Fibroblast of skin of back (primary cell): ENCODE measurements at places on chromosomes 2 and 18.
A peak's percentile ranks its signal among the peaks of the same experiment; 100 is the strongest.

DNA sequence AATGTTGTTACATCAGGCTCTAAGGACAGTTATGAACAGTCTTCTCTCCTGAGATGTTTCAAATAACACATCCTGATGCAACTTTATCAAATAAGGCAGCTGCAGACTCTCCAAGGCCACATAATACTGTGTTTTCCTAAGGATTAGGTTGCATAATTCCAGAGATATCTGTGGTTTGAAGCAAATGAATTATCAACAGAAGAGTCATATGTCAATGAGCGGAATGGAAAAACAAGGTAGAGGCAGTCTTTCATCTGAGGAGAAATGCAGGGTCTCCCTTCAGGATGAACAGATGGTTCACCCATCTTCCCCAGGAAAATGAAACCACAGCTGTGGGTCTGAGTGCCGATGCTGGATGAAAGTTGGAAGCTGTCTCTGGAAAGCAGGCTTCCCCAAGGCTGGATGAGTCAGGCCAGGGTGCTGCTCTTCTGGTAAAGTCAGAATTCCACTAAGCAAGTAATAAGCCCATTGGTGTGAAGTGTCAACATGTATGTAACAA, 22.2 kb downstream of the LYG1 start:
- peak; percentile 88 for DNase-seq

DNA sequence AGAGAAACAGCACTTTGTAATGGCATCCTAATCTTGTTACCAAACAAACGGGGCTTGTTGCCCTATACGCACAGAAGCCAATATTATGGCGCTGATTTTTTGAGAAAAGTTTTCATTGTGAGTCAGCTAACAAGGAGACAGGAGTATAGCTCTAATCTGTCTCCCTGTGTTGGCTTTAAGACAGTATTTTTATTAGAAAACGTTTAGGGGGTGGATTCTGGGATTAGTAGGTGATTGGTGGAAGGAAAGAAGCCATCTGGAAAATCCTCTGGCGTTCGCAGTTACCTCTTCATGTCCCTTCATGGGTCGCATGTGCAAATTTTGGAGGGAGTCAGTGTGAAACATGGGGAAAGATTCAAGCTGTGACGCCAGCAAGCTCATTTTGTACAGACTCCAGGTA, 698 bp upstream of the TMEM237 start:
- peak; percentile 47 for DNase-seq

DNA sequence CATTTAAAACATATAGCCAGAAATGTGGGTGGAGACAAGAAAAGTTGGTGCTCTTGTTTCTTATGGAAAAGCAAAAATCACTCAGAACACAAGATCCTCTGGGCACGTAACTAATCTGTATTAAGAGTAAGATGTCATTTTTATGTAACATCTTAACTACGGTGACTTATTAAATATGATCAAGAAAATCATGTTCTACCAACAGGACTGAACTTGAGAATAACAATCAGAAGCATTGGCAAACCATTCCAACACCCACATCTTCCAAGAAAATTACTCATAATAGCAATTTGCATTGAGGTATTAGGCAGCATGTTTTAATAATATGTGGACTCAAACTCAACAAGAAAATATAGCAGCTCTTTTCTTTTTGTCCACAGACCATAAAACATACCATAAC, 21.6 kb downstream of the MAP2 start:
- no peak for DNase-seq

GRCh38 chr2:195596840-195597239, 60.2 kb upstream of the SLC39A10 start:
- DNase-seq = peak; percentile 51

- DNase-seq = no peak
Observed at GRCh38 chr2:166032361-166032760, 78.8 kb upstream of the TTC21B start.

GRCh38 chr2:12227941-12228608, 481.6 kb downstream of the LPIN1 start:
- peak; percentile 92 for DNase-seq

GRCh38 chr2:95525294-95526035, 40.9 kb upstream of the TRIM43B start:
- DNase-seq = peak; percentile 21

GRCh38 chr2:20988905-20989304, 55.0 kb downstream of the APOB start:
- DNase-seq = no peak

DNA sequence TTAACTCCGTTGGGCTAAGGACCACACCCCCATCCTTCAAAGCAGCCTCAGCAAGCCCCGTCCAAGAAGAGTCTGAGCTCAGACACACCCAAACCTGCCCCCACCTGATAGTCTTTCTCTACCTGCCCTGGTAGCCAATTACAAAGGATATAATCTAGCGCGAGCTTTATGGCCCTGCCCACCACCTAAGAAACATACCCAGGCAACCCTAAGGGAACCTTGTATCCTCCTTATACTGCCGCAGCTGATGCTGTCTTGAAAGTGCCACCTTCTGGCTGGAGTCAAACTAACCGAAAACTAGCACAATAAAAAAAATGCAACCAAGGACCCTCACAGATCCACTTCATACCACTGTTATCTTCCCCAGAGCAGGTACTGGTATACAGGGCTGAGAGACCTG, 628.3 kb upstream of the REG3G start:
- no peak for DNase-seq

- DNase-seq = no peak
Observed at GRCh38 chr2:230205721-230206120, 14.1 kb downstream of the SP110 start.

DNA sequence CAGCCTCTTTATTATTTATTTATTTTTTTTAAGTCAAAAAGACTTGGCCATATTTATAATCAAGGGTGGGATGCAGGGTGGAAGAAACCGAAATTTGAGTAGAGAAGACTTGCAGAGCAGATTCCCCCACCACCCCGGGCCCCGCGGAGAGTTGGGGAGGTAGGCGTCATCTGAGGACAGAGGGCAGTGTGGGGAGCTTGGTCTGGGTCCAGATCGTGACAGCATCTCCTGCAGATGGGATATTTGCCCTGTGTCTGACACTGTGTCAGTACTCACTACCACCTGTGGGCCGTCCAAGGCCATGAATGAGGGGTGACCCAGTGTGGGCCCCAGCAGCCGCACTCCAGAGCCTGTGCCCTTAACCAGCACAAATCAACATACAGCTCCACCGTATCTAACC, 10.5 kb upstream of the PRELID3A start:
- DNase-seq = no peak

DNA sequence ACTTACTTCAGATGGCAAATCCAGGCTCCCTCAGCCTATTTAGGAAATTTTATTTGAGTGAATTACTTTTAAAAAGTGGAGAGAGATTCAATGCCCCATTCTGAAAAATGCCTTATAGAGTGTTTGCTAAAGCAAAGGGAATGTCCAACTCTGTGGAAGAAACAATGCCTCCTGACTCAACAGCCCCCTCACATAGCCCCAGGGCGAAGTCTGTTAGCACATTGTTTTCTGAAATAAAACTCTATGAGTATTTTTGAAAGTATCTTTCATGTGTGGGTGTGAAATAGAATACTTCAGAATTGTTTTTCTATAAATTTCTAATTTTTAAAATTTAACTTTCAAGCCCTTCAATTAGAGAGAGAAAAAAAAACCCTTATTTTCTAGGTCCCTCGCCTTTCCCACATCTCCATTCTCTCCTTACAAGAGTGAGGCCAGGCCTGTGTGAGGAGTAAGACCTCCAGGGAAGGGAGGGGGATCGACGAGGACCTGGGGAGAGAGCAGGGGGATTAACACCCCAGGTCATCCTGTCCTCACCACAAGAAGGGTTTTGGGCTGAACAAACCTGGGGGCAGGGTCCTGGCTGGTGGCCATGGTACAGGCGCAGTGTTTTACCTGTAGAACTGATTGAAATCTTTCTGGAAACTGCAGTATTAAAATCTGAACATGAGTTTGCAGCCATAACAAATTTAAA, 141.4 kb downstream of the SNTG2 start:
- peak; percentile 55 for DNase-seq

DNA sequence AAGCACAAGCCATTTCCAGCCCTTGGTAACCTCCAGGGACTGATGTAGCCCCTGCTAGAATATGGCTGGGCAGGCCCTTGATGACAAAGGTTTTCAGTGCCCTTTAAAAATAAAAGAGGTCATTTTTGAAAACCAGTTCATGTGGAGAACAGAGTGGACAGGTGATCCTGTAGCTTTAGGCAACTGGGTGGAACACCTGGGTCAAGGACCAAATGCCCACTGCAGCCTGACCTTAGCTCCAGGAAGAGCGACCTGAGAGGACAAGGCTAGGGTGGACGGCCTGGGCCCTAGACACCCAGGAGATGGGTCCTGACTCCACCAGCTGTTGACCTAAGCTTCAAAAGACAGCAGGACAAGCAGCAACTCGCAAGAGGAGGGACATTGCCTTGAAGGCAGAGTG, 116.6 kb downstream of the LIPG start:
- no peak for DNase-seq

DNA sequence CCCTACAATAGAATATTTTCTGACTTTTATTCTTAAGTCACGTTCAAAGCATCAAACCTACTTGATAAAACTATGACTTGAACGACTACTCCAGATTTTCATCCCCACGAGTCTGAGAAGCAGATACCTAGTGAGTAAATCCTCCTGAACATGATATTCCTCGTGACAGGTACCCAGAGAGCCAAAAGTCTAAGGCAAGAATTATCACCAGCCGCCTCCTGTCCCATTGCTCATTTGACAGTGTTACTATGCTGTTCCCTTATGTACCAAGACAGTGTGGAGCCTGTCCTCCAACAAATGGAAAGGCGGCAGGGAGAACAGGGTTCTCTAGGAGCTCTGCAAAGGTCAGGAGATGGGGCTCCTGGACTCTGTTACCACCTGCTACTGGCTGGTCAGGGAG, 8.3 kb upstream of the ALPK2 start:
- DNase-seq = no peak

- DNase-seq = no peak
Observed at GRCh38 chr2:88857951-88858411, 166.5 kb downstream of the RPIA start.

- DNase-seq = peak; percentile 42
Observed at GRCh38 chr2:213317929-213318328, 33.7 kb downstream of the SPAG16 start.

DNA sequence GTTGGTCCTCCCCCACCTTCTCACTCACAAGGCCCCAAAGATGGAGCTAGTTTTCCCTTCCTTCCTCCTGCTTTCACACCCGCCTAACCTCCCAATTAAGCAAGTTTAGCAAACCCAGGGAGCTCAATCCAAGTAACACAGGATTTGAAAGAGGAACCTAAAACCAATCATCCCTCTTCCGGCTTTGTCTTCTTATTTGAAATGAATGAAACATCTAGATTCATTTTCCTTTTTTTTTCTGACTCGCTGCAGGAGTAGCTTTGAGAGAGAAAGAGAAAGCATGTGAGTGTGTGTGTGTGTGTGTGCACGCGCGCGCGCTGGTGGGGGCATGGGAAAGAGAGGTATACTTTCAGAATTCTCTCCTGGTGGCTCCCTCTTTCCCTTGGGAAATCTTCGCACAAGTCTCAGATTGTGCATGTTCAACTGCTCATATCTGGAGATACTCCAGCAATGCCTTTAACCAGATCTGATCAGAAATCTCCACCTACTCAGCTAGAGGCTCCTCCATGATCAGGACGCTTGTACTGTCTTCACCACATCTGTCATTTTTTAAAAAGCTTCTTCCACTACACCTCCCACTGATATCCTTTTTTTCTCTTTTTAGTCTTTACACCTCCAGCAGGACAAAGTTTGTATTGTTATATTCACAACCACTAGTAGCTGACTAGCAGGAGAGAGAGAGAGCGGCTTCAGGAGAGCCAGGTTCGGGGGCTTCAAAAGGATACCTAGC, 1.7 kb downstream of the SLC8A1 start:
- DNase-seq = peak; percentile 68

DNA sequence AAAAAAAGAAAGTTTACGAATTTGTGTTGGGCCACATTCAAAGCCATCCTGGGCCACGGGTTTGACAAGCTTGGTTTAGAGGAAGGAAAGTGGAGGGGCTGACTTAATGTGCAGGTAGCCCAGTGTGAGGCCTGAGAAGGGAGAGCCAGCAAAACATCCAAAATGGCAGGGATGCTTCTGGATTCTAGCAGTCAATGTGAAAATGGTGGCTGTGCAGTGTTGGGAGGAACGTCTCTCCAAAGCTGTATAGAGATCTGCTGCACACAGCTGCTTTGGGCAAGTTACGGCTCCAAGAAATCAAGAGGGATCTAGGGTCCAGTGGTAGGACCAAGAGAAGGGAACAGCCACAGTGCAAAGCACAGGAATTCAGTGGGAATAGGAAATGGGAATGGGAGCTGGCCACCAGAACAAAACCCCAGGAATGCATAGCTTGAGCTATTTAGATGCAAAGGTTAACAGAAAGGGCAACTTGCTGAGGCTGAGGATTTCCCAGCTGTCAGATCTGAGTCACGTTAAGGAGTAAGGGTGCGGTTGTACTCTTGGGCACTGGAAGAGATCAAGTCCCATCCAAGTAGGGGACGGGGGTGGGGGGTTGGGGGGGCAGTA, 70.6 kb downstream of the B3GNT2 start:
- peak; percentile 76 for DNase-seq

GRCh38 chr2:119225105-119225865, 1.7 kb downstream of the STEAP3 start:
- DNase-seq = no peak

DNA sequence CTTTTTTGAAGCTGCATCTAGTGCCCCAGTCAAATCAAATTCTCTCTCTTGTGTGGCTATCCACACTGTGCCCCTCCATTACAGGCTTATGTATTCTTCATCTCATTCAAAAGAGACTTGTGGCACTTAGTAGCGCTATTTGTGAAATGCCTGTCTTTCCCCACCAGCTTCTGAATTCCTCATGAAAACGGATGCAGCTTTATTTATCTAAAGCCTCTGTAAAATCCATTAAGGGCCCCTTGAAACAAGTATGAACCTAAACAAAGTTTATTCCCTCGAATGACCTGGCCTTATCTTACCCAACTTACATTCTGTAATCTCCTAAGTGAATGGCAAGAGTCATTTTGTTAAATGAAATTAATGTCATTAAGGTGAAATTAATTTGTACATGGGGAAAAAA, 417.4 kb upstream of the PIK3C3 start:
- DNase-seq = no peak

DNA sequence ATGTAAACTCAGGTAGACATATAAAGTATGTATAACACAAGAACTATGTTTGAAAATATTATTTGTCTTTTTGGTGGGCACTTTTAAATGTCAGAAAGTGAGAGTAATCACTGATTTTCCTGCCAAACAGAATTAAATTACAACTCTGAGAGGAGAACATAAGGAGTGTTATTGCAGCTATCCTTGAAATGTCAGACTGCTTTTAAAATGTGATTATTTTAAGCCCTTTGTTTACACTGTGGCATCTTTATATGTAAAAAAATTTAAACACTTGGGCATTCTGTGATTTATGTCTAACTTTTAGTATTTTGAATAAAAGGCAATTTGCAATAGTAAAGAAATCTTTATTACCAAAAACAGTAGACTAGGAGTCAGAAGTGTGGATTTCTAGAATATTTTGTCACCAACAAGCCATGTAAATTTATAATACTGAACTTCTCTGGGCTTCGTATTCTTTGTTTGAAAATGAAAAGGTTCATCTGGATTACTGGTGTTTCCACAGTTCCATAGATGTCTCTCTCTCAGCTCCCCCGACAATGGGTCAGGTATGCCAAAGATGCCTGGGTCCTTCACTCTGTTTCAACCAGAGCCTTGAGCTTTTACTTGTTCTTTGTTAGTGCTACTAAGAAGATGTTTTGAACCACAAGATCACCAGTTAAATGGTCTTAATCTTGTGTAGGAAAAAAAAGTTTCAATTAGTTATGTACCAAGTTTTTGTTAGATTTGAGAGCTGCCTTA, 38.8 kb downstream of the GULP1 start:
- no peak for DNase-seq

- peak; percentile 28 for DNase-seq
Observed at GRCh38 chr2:18787726-18788125, 198.4 kb upstream of the NT5C1B start.
